Activated naive CD4-positive, alpha-beta T cell (primary cell): ENCODE measurements at places on chromosomes 12 and 14.
A peak's percentile ranks its signal among the peaks of the same experiment; 100 is the strongest.

DNA sequence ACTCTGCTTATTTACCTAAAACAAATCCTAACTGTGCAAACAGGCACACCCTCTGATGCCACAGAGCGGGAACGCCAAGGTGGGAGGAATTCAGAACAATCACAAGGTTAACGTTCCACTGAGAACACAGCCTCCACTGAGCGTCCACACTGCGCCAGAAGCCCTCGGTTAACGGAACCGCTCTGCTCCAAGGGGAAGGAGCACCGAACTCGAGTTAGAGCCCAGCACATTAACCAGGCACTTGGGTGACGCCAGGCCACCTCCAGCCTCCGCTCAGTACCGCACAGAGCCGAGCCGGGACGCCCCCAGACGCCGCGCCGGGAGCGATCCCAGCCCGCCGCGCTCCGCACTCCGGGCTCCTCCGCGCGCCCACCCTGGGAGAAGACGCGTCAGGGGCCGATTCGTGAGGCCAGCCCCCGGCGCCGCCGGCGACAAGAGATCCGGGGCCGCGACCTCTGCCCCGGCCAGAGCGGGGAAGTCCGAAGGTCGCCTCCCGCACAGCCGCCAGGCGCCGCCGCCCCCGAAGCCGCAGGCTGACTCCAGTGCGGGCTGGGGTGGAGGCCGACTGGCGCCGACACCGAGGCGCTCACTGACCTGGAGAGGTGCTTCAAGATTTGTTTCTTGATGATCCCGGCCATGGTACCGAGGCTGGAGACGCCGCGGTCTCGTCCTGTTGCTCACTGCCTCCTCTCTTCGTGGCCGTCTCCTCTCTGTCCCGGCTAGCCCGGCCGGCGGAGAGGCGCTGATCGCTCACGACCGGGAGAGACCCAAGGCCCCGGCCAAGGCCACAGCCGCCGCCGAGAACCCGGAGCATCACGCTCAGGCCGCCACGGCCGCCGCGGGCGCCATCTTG, 450 bp downstream of the BLTP3B start:
- DNase-seq = peak; percentile 3

DNA sequence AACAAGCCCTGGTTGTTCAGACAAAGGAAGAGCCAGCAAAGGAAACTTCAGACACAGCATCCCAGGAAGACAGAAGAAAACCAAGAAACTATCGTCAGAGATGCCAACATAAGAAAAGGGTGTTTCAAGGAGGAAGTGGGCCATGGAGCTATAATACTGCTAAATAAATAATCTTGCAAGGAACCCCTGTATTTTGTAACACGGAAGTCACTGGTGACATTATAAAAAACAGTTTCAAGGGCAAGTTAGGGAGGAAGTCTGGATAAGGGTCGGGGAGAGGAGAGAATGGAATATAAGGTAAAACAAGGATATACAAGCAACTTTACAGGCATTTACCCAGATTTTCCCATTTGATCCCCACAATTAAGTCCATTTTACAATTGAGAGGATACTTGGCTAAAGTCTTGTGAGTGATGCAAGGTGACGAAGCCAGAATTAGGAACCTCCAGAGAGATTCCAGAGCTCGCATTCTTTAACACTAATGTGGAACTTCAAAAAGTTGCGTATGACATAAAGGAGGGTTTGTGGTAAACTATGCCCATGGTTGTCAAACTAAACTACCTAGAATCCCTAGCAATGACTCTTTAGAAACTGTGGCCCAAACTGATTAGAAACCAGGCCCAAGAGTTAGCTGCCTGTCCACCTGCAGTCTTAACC, 46.4 kb downstream of the PPM1H start:
- DNase-seq = no peak

DNA sequence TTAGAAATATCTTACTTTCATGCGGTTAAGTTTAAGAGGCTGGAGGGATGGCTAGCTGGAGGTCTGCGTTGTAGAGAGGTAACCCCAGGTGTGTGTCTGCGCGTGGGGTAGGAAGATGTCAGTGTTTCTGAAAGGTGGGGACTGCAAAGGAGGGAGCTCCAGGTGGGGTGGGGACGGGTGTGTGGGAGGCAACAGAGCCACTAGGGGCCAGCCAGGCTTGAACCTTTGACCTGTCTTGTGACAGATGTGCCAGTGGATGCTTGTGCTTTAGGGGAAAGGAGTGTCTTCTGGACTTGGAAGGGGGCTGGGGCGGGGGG, 841 bp downstream of the GLI1 start:
- DNase-seq = no peak

DNA sequence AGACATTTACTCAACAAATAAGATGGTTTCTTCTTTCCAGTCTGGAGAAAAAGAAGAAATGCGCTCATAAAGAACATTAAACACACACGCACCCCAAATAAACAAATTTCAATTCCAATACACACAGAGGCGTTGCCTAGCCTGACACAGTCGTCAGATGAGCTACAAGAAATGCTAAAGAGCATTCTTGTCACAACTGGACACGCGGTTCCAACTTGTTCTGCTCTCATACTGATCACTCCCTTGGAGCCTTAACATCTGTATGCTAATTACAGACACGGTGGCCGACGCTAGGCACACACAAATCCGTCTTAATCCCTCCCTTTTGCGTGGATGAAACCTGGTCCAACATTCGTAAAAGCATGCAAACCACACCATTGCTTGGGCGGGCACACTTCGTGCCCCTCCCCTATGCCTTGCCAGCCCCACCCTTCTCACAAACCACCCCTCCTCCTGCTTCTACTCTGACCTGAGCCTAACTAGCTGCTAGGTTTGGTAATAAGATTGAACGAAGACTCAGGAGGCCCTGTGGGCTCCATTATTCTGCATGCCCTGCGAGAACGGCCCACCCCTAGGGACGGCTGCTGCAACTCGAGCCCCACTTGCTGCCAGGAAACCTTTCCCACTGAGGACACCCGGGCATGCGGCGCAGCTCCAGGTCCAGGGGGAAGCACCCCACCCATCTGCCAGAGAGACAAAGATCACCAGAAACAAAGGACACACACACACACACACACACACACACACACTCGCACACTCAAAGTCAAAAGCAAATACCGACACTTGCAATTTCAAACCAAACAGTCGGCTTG, 1.2 kb downstream of the KCNK10 start:
- no peak for DNase-seq

GRCh38 chr12:50187084-50187900, 20.1 kb upstream of the CERS5 start:
- no peak for DNase-seq

GRCh38 chr12:120474616-120474960, 5.0 kb upstream of the SRSF9 start:
- no peak for DNase-seq

DNA sequence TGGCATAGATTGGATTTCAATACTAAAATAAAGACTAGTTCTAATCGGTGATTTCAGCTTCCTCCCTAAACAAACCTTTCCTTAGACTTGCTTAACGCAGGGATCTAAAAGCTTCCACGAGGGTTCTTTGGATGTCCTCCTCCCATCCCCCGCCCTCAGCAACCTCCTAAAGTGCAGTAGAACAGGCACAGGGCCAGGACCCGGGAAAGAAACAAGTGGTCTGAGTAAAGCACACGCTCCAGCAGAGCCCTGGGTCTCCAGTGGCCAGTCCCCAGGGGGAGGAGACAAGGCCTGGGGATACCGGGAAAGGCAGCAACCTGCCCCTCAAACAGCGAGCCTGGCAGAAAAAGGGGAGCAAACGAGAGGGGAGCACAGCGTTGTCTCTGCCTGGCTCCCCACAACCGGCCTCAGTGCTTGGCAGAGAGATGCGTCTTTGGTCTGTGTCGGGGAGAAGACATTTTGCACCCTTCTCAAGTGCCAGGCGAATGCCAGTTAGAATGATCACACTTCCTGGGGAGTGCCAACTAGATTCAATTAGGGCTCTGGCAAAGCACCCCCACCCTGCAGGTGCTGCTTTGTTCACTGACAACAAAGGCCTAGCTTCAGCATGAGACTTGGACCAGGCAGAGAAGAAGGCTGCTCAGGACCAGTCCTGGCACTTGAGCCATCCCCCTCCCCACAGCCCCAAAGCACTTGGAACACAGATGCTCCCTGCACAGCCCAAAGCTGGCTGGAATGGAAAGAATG, 17.1 kb upstream of the SLC6A12 start:
- no peak for DNase-seq

GRCh38 chr12:47835006-47835830, 15.5 kb upstream of the HDAC7 start:
- DNase-seq = no peak
